ENCODE measurements at places on chromosomes 1 and 21.

DNA sequence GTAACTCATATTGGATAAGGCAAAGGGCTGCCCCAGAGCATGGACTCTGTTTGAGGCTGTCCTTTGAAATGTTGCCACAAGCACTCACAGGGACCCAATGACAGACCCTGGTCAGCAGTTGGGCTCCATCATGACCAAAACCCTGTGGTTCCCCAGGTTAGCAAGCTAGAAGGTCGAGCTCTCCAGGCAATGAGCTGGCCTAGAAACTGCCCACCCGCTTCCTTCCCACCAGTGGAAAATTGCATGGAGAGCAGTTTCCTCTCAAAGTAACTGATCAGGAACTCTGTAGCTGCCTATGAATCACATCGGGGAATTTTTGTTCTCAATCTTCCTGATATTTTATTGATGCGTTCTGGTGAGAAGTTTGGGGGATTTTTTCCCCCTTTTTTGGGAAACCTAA, 52.8 kb downstream of the FHAD1 start:
- no peak for DNase-seq

GRCh38 chr1:151401125-151401788, 1.9 kb downstream of the PSMB4 start:
- no peak for DNase-seq

- no peak for DNase-seq
Observed at GRCh38 chr1:234260578-234260977, 112.7 kb upstream of the COA6 start.

- DNase-seq: no peak
Observed at GRCh38 chr1:215156232-215156631, 73.7 kb downstream of the KCNK2 start.

- no peak for DNase-seq
Observed at GRCh38 chr1:200538179-200538578, 82.4 kb downstream of the KIF14 start.

DNA sequence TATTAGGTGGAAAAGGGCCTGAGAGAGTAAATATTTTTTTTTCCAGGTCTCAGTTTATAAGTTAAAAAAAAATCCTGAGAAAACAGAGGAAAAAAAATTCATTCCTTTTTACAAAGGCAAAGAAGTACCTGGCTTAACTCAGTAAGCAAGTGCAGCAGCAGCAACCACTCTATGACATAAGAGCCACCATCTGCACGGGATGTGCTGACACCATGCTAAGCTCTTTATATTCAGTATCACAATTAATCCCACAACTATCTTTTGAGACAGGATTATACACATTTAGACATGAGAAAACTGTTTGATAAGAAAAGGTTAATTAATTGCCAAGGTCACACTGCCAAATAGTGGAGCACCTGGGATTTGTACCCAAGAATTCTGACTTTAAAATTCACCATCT, 13.4 kb upstream of the DPT start:
- DNase-seq: no peak

DNA sequence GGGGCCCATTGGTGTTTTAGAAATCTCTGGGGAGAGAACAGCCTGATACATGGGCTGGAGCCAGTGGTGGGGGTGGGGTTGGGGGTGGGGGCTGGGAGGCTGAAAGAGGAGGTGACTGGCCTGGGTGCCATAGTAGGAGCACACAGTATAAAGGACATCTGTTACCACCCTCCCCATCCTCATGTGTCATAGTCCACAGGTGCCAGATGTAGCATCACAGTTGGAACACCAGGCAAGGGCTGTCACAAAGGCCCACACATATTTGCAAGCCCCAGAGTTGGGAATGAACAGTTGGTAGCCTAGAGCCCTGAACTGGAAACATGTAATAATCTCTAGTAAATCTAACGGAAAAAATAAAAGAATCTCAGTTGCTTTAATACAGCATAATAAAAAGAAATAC, 55.1 kb upstream of the CR2 start:
- DNase-seq: no peak

DNA sequence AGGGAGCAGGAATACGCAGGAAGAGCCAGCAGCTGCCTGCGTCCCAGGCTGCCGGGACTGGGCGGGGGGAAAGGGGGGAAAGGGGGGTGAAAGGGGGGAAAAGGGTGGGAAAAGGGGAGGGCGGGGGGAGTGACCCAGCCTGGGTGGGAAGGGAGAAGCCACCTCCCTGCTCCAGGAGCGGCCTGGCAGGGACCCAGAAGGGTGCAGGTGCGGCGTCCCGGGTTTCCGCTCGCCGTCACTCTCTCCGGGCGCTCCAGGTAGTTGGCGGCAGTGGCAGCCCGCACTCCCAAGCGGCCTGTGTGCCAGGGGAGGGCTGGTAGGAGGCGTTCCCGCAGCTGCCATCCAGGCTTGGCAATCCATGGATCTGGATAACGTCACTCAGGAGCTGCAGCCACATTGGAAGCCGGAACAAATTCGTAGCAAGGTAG, 141.0 kb upstream of the NGF start:
- no peak for DNase-seq

DNA sequence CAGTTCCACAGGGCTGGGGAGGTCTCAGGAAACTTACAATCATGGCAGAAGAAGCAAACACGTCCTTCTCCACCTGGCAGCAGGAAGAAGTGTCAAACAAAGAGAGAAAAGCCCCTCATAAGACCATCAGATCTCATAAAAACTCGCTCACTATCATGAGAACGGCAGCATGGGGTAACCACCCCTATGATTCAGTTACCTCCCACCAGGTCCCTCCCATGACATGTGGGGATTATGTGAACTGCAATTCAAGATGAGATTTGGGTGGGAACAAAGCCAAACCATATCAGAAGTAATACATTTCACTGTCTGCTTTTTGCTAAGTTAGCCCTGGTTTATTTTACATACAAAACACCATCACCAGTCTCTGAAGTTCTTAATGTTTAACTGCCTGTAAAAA, 68.5 kb downstream of the RBM11 start:
- no peak for DNase-seq

- no peak for DNase-seq
Observed at GRCh38 chr1:226048886-226049285, 13.6 kb upstream of the H3-3A start.

All from stimulated activated CD8-positive, alpha-beta memory T cell treated with anti-CD3 and anti-CD28 coated beads, Interleukin-7, amount 100 ng/mL, for 24 hours (primary cell).